Activated naive CD4-positive, alpha-beta T cell treated with Interleukin-2 at 50 U/mL for 16 hours (primary cell): ENCODE measurements at places on chromosomes 16 and 17.
A peak's percentile ranks its signal among the peaks of the same experiment; 100 is the strongest.

DNA sequence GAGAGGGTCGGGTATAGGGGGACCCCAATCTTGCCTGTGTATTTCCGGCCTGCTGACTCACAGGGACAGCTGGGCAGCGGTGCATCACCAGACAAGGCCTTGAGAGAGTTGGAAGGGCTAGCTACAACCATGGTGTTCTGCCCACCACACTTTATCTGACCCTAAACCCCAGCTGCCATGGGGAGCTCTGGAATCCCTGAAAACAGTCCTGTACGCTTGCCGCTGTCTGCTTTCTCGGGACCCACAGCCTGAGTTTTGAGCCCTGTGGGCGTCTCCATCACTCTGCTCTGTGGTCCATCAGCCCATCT, 100.4 kb upstream of the GSE1 start:
- DNase-seq = no peak

- no peak for DNase-seq
Measured at GRCh38 chr17:72303787-72304733, 183.2 kb downstream of the SOX9 start.

GRCh38 chr16:53817812-53818550, 114.0 kb downstream of the FTO start:
- DNase-seq = no peak

DNA sequence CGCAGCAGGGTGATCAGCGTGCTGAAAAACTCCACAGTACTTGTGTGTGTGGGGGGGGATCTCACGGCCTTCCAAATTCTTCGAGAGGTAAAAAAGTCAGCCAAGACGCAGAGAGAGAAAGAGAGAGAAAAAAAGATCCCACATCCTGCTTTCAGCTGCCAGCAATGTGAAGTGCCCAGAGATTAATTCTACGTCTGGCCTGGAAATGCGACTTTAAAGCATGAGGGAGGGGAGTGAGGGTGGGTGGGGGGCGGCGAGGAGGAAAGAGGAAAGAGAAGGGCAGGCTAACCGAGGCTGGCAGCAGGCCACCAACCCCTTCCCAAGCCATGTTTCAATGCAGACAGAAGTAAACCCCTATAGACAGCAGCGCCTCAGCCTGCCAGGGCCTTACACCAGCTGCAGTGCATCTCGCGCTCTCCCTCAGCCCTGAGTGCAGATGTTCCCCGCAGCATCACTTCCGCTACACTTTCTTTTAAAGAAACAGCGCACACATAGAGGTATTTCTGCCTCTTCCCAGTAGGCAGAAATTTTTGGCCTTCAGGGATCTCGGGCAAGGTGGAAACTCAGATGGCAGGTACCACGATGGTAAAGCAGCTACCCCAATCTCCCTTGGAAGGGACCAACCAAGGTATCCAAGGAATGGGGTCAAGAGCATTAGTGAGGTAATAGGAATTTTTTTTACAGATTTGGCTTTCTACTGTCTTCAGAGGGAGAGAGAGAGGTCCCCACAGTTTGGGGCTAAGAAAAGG, 87.8 kb downstream of the SMG6 start:
- DNase-seq = peak; percentile 67

GRCh38 chr16:20611350-20611902, 35.3 kb upstream of the ACSM2B start:
- no peak for DNase-seq

- DNase-seq = no peak
Measured at GRCh38 chr16:17930280-17930679, 406.3 kb downstream of the NPIPA8 start.

- no peak for DNase-seq
Measured at GRCh38 chr17:7809086-7809790, 24.8 kb upstream of the KDM6B start.

GRCh38 chr16:49833796-49834530, 21.9 kb downstream of the ZNF423 start:
- DNase-seq = no peak

GRCh38 chr17:41647940-41648410, 23.6 kb upstream of the KRT17 start:
- DNase-seq = peak; percentile 89

GRCh38 chr17:12637015-12637414, 28.7 kb upstream of the MYOCD start:
- no peak for DNase-seq

DNA sequence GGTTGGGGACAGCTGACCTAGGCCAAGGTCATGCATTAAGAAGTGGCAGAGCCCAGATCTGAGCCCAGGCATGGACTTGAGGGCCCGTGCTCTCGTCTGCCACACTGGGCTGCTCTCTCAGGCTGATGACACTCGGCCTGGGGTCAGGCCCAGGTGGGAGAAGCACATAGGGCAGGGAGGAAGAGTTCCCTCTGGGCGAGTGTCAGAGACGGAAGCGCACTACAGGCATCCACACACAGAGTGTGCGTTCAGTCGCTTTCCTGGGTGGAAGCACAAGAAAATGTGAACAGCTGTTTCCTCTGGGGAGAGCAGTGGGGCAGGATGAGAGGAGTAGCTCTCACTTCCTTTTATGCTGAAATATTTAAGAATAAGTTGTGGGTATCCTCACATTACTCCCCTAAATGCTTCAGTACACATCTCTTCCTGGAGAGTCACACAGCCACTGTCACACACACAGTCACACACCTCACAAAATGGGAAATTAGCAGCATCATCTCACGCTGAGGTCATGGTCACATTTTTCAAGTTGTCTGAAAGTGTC, 59.7 kb downstream of the B9D1 start:
- DNase-seq = no peak

- no peak for DNase-seq
Measured at GRCh38 chr16:85048921-85049562, 21.4 kb downstream of the KIAA0513 start.

GRCh38 chr17:16419929-16420271, 4.5 kb downstream of the TRPV2 start:
- peak; percentile 57 for DNase-seq

GRCh38 chr16:89197633-89198416, 2.5 kb downstream of the SLC22A31 start:
- DNase-seq = no peak

DNA sequence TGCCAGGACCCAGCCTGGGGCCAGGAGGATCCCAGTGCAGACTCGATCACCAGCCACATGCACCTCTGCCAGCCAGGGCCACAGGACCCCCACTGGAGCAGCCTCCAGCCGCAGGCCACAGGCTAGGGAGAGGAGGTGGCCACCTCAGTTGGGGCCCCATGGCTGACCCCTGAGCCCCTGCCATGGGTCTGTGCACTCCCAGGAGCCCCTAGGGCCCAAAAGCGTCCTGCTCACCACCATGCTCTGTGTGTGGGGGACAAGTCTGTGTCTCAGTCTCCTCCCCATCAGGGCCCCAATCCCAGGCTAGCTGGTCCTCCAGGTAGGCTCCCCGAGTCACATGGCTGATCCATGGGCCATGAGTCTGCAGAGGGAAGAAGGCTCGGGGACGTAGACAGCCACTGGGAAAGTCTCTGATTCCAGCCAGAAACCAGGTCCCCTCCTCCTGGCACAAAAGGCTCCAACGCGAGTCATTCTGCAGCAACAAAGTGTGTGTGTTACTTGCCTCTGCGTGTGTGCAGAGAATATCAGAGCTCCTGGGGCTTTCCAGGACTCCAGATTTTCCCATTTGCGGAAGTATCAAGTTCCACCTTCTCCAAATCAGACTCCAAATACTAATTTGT, 6.1 kb upstream of the PRSS8 start:
- DNase-seq = peak; percentile 4

DNA sequence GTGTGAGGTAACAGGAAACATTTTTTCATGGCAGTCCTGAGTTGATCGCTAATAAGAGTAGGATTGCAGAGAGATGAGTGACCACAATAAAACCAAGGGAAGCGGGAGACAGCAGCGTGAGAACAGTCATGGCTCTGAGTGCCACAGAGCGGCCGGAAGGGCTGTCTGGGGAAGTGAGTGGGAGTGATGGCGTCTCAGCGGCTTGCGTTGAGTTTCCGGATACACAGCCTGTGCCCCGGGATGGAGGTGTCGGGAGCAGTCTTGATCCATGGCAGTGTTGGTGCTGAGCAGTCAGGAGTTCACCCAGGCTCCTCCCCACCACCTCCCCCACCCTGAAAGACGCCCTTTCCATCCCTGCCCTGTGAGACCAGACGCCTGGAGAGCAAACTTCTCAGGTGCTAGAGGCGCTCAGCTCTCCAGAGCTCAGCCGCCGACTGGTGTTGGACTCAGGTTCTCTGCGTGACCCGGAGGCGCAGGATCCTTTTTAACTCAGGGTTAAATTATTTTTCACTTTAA, 59.8 kb downstream of the BANP start:
- DNase-seq = no peak

GRCh38 chr17:27475070-27475673, 18.9 kb downstream of the KSR1 start:
- peak; percentile 79 for DNase-seq

GRCh38 chr17:58338454-58338840, 9.9 kb upstream of the TSPOAP1 start:
- no peak for DNase-seq

DNA sequence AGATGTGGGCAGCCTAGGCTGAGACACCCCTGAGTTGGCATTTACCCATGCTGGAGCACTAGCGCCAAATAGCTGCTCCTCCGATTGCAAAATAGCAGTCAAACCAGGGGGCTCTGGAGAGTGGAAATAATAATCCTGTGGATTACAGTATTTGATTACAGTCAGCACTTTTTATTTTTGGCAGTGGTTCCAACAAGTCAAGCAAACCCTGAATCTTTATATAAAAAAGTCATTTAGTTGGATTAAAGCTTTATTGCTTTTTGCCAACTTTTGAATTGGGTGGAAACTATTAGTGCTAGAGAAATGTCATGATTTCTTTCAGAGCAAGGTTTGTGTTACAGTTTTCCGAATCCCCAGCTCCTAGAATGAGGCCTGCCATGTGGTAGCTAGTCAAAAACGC, 99.3 kb upstream of the FAM20A start:
- DNase-seq = no peak

GRCh38 chr16:89297910-89298545, 80.5 kb downstream of the ZNF778 start:
- DNase-seq = no peak

GRCh38 chr17:8359769-8360168, 16.7 kb downstream of the KRABD2 start:
- DNase-seq = no peak

DNA sequence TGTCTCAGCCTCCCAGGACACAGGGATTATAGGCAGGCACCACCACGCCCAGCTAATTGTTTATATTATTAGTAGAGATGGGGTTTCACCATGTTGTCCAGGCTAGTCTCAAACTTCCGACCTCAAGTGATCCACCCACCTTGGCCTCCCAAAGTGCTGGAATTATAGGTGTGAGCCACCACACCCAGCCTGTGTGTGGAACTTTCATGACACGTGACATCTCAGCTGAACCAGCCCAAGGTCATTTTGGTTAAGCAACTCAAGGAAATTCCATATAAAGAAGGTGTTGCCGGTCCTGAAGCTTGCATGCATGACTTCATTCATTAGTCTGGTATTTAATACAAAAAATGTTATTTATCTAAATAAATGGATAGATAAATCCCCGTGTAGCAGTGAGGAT, 145.5 kb downstream of the AXIN2 start:
- no peak for DNase-seq

- DNase-seq = no peak
Measured at GRCh38 chr16:53216798-53217197, 162.0 kb downstream of the CHD9 start.

DNA sequence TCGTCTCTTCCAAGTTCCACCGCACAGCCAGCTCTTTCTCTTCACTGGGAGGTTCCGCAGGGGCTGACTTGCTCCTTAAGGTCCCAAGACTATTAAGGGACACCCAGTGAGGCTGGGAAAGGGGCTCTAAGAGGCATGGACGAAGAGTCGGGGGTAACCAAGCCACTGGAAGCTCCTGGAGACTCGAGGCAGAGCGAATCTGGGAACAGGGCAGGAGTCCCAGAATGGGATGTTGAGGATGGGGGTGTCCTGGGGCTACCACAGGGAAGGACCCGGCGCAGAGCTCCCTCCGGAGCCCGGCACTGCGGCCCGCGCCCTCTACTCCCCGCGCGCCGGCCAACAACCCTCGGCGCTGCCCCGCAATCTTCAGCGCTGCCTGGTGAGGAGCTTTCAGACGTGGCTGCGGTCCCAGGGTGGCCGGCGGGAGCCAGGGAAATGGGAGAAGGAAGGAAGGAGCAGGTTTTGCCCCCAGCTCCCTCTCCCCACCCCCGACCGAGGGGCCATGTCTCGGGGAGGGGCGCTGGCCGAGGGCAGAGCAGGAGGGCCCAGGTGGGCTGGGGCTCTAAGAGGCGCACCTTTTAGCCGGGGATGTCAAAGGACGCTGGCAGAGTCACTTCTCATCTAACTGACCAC, 581 bp downstream of the CHST5 start:
- no peak for DNase-seq

DNA sequence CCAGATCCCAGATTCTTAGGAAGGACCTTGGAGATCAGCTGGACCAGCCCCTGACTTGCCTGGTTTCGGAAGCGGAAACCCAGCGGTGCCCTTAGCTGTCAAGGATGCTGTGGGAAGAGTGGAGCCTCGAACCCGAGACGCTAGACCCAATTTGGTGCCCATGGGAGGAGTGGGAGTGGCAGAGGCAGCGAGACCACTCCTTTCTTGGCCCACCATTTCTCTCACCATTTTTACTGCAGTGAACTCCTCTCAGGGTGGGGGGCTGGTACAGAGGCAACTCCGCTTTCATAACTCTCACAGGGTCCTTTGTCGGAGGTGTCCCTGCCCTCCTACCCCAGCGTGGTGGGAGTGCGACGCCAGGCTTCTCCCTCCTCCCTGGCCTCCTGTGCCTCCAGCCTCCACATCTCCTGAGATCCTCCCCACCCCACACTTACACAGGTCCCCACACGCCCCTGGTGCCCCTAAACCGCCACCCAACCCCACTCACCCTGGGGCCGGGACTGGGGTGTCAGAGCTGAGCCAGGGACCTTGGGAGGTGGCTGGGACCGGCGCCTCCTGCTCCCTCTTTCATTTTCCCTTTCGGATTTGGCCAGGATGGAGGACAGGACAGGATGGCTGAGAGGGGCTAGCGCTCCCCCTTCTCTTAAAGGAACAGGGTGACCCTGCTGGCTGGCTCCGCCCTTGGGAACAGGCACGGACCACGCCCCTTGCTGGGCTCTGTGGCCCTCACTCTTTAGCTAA, at the start of gene GJD3:
TSS of gene GJD3 (minus strand) at position 617 of the 741 bp plus-strand sequence. CDS start 922 bp downstream, outside the sequence.
- no peak for DNase-seq

DNA sequence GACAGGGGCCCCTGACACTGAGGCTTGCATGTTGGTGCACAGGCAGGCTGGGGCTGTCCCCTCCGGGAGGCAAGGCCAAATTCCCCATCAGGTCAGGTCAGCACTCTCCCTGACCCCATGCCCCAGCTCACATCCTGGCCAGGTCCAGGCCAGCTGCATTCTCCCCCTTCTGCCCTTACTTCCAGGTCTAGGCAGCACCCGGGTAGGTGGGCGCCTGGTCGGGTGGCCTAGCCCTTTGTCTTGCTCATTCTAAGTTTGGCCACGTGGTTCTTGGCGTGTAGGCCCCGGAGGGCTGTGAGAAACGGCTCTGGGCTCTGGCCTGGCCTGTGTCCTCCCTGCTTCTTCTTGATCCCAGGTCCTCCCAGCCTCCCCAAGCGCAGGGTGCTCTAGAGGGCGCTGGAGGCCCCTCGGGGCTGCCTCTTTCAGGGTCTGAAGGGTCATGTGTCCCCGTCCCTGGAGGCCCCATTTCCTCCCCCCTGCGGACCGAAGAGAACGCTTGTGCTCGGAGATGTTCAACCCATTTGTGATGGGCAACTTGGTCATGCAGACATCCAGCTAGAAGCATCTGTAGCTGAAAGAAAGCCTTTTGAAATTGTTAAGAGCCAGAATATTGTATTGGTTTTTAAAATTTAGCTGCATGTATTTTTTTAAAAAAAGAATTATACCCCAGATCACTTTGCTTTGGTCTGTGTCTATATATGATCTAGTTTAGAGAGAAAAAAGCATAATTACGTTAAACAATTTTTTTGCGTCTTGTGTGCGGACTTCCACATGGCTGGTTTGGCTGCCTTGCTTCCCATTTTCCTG, 6.7 kb downstream of the BAHCC1 start:
- DNase-seq = no peak

GRCh38 chr17:9279893-9280292, 258.6 kb downstream of the NTN1 start:
- DNase-seq = no peak
